ENCODE measurements at places on chromosomes 7 and 10.

DNA sequence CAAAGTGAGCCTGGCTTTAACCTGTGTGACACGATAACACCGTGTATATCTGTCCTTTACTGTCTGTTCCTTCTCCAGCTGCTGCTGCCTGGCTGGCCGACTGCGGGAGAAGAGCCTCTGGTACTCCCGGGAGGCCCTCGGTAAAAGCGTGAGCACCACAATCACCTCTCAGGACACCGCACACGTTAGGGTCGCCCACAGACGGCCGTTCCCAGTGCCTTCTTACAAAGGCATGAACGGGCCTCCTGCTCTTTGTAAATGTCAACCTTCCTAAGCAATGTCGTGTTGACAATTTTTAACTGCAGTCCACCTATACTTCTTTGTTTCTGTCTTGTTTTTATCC, 177.6 kb downstream of the DIP2C start:
- no peak for DNase-seq

- DNase-seq, result no peak
These were observed 228.5 kb downstream of the SORCS1 start for GRCh38 chr10:106935978-106936451.

DNA sequence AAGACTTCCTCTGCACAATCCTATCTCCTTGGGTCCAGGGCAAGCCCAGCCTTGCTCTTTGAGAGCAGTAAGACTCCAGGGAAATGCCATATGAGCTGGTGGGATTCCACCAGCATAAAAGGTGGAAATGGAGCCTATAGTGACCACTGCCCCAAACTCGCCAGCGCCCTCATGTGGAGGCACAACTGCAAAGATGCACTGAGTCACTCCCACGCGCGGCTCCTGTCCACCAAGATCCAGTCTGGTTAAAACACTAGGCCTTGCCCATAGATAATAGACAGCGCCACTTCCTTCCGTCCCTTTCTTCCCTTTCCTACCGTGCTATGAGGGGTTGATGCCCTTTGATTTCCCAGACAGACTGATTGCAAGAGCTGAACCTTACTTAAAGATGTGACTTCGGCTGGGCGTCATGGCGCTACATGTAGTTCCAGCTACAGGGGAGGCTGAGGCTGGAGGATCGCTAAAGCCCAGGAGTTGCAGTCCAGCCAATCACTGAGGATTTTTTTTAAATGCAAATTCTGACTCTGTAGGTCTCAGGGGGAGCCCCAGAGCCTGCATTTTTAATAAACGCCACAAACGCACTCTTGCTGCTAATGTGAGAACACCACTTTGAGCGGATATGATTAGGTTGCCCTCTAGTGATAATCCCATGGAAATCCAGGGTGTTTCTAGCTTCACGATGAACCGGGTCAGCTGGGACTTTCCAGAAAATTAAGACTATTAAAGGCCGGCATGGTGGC, 136.5 kb downstream of the EPC1 start:
- DNase-seq, result peak; percentile 6

DNA sequence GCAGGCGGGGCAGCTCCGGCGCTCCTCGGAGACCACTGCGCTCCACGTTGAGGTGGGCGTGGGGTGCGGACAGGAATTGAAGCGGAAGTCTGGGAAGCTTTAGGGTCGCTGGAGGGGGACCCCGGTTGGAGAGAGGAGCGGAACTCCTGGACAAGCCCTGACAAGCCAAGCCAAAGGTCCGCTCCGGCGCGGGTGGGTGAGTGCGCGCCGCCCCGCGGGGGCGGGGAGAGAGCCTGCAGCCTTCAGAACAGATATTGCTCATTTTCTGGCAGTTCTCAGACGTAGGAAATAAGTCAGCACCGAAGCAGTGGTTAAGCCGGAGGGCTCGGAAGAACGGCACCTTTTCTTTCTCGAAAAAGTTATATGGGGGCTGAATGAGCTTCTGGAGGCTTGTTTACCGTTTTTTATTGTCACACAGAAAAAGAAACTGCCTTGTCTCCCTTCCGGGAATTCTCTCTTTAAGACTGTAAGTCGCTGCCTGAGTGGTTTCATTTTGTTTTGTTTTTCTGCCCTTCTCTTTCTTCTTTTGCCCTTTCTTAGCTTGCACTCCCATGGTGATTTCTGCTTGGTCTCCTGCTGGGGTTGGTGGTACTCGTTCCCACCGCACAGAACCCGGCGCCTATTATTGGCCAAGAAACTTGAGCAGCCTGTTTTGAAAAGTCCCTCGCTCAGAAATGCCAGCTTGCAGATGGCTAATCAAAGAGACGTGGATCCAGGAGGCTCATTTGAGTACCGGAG, 732 bp downstream of the FAS start:
- peak; percentile 82 for DNase-seq

GRCh38 chr10:63866075-63866746, 345.0 kb downstream of the REEP3 start:
- DNase-seq, result peak; percentile 21

DNA sequence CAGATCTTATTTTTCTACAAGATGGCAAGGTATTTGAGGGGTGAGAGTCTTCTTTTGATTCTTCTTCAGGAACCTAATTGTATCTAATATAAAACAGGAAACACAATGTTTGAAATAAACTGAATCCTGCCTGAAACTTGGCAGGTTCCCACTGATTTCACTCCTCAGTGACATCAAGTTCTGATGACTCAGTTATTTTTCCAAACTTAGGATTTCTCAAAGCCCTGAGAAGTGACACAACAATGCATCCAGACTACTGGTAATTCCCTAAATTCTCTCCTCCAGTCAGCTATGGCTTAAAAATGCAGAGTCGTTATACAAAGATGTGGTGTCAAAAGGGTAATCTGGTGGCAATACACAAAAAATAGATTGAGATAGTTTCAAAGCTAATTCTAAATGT, 80.9 kb downstream of the ABLIM1 start:
- DNase-seq, result no peak

DNA sequence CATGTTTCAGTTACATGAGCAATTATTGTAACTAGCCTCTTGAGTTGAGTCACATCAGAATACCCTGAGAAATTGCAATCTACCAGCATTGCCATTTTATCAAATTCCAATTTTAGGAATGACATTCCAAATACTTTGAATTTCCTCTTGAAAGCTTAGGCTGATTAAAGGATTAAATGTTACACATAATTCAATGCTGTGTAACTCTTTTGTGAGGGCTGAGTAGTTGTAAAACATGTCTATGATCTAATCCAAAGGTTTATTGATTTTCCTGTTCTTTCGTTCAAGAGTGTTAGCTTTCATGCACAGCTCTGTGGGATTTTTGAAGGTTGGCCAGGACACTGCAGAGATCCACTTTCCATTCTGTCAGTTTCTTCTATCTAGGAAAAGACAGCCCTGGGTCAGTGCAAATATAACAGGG, 193.1 kb downstream of the SORCS1 start:
- no peak for DNase-seq

Measured in heart right ventricle (tissue), 16 donors.